ENCODE measurements at places on chromosomes 11 and 22. TPM values are rescaled to one million over a fixed set of nuclear protein-coding genes. Genes with fewer than 3 reads are reported as not detected.
A peak's percentile ranks its signal among the peaks of the same experiment; 100 is the strongest.

The TRIM49C gene
- 0.20 TPM for total RNA-seq

The RNASEH2C gene
- total RNA-seq = 132 TPM

The OR6T1 gene
- not detected for total RNA-seq

The CHRM1 gene
- not detected for total RNA-seq

The BLID gene
- total RNA-seq = not detected

The TRIM49 gene
- total RNA-seq = 2.0 TPM

The UCP3 gene
- 0.17 TPM for total RNA-seq

The CTSW gene
- total RNA-seq = not detected

GRCh38 chr11:43366677-43367076 is 8.0 kb downstream of the TTC17 start:
- no peak for DNase-seq

GRCh38 chr22:49432211-49432896 is 395.3 kb downstream of the BRD1 start:
- DNase-seq = no peak

DNA sequence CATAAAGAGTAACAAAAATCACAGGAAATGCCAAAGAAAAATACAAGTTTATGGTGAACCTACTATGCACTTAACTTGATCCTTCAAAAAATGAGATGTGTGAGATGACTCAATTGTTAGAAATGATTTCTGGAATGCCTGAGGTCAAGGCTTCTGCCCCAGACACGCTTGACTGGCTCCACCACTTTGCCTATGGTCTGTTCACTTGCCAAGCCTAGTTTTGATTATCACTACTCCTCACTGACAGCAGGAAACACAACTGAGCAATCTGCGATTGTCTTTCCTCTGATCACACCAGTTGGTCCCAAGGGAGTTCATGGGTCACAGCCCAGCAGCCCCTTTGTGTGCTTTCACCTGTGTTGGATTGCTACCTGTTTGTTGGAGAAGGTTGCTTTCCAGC is 20.6 kb upstream of the PRDM10 start:
- DNase-seq = no peak

GRCh38 chr22:35600476-35600875 is 16.7 kb downstream of the MB start:
- no peak for DNase-seq

DNA sequence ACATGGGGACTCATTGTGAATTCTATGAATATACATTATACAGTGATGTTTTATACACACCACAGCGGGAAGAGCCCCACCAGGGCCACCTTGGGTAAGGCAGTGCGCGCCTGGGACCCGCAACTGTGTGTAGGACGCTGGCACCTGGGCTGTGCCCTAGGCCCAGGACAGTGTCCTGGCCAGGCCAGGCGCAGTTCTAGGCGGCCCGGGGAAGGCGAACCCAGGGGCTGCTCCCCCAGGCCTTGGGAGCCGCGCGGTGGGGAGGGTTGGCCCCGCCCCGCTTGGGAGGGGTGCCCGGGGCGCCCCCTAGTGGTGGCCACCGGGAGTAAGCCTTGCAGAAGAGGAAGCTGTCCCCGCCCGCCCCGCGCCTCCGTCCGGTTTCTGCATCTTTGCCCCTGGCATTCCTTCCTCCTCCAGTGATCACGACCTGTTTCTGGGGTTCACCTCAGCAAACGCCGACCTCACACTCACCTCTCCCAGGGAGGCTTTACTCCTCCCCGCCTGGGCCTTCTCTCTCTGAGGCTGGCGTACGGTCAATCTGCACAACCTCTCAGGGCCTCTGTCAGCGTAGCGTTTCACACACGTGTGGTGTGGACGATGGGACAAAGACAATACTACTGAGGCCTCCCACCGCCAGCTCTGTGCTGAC is 9.5 kb upstream of the EHD1 start:
- DNase-seq = peak; percentile 82

GRCh38 chr11:82003024-82003423 is 730.6 kb downstream of the FAM181B start:
- no peak for DNase-seq

GRCh38 chr11:34407121-34407813 is 31.5 kb upstream of the CAT start:
- DNase-seq = no peak

DNA sequence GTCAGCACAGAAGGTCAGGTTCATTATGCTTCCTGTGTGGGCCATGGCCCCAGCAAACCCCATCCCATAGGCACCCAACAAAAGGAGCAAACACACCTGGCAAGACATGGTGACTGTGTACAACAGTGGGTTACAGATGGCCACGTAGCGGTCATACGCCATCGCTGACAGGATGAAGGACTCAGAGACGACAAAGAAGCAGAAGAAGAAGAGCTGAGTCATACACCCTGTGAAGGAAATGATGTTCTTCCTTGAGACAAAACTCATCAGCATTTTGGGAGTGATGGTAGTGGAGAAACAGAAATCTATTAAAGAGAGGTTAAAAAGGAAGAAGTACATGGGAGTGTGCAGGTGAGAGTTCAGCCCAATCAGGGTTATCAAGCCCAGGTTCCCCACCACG is 309 bp downstream of the OR8B12 start:
- DNase-seq = no peak

GRCh38 chr11:35352077-35352888 is 67.1 kb downstream of the SLC1A2 start:
- DNase-seq = no peak

- no peak for DNase-seq
Observed at GRCh38 chr22:44270556-44270880, 42.2 kb downstream of the SHISAL1 start.

GRCh38 chr11:61637277-61637676 is 42.9 kb upstream of the DAGLA start:
- no peak for DNase-seq

DNA sequence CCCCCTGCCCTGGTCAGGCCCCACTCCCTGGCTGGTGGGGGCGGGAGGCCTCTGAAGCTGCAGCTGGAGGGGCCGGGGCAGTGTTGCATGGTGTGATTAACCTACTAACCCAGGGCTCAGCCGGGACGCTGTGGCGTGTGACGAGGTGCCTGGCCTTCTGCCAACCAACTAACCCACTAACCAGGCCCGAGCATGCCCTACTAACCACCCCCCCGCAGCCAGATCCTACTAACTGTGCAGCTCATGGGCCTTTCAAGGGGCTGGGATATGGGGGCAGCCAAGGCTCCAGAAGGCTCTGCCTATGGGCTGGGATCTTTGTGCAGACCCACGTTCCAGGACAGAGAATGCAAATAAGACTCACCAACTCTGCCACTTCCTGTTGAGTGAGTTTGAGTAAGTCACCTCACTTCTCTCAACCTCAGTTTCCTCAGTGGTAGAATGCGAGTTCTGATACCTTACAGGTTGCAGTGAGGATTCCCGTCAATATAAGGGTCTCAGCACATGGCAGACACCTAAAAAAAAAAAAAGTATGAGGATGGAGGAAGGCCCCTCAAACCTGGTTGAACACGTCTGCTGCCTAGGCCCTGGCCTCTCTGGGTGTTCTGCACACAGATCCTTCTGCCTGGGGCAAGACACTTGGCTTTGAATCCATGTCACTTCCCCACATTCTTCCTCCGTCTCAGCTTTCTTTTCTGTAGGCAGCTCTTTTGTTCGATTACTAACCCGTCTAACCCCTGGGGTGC is 14.1 kb downstream of the MIAT start:
- DNase-seq = no peak

GRCh38 chr11:119700030-119700429 is 29.0 kb downstream of the NECTIN1 start:
- DNase-seq = no peak

- no peak for DNase-seq
Observed at GRCh38 chr11:126488591-126489370, 133.3 kb downstream of the ST3GAL4 start.

- DNase-seq = no peak
Observed at GRCh38 chr11:128238521-128239265, 348.7 kb downstream of the ETS1 start.

- DNase-seq = no peak
Observed at GRCh38 chr11:86537541-86538222, 134.7 kb downstream of the ME3 start.
